G401 (cell line): ENCODE measurements at places on chromosomes 5 and 9. TPM values are rescaled to one million over a fixed set of nuclear protein-coding genes. Genes with fewer than 3 reads are reported as not detected.
A peak's percentile ranks its signal among the peaks of the same experiment; 100 is the strongest.

DNA sequence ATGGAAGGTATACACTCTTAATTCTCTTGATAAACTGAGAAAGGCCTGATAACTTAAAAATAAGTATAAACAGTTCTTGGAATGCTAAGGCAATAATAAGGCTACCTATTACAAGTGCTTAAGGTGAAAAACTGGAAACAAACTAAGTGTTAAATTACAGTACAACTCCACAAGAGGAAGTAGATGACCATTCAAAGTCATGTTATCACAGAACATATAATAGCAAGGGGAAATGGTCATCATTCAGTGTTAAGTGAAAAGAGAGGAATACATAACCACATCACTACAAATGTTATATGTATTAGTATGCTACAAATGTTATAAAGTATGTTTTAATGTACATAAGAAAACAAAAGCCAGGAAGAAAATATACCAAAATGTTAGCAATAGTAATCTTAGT lies 135.9 kb downstream of the CCDC192 start:
- no peak for DNase-seq

DNA sequence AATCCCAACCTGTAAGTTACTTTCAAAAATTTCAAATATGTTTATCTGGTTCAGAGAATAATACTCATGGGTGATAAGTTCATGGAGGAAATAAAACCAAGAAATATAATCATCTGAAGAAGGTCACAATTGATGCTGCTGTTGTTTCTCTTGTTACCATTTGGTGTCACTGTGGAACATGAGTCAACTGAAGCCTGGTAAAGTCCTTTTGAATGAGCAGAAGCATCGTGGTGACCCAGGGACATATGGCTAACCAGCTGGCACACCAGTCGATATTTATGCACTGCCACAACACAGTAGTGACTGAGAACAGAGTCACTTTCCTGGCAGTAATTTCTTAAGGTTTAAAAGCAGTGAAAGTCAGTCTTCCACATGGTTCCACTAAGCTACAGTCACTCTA lies 612.9 kb upstream of the TLE4 start:
- DNase-seq = no peak

- no peak for DNase-seq
Measured at GRCh38 chr9:137412431-137412830, 10.5 kb downstream of the EXD3 start.

GRCh38 chr9:32574858-32575257 lies 1.9 kb upstream of the NDUFB6 start:
- no peak for DNase-seq

DNA sequence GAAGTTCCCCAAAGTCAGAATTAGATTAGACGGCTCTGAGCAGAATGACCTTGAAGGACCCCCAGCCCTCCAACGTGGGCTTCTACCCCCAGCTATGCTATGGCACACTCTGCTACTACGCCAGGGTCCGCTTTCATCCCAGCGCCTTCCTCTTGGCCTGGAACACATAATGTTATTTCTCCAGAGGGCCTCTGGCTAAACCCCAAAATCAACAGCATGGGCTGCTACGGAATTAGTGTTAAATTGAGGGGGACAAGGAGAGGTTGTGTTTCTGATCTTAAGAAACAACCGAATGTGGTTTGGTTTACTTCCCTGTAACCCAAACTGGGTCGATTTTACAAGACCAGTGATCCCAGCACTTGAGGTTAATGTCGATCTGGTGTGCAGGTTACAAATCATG lies 97.1 kb downstream of the ZNF618 start:
- no peak for DNase-seq

- DNase-seq = no peak
Measured at GRCh38 chr5:40078898-40079575, 600.7 kb upstream of the PTGER4 start.

- DNase-seq = no peak
Measured at GRCh38 chr5:60851626-60852025, 7.6 kb upstream of the ELOVL7 start.

DNA sequence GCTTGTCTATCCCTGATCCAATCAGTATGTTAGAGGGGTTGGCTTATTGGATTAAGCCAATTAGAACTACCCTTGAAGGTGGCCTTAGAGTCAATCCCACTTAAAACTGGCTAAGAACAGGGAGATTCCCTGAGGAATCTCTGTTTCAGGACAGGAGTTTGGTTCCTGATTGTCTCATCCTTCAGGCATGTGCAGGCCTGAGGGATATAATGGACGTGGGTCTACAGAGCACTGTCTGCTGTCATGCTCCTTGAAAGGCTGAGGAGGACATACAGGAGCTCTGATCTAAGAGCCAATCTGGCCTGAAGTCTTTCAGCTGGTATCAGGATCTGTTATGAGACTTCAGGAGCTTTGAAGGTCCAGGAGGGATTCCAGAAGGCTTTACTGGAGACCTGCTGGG lies 36.2 kb upstream of the PRXL2C start:
- DNase-seq = no peak

DNA sequence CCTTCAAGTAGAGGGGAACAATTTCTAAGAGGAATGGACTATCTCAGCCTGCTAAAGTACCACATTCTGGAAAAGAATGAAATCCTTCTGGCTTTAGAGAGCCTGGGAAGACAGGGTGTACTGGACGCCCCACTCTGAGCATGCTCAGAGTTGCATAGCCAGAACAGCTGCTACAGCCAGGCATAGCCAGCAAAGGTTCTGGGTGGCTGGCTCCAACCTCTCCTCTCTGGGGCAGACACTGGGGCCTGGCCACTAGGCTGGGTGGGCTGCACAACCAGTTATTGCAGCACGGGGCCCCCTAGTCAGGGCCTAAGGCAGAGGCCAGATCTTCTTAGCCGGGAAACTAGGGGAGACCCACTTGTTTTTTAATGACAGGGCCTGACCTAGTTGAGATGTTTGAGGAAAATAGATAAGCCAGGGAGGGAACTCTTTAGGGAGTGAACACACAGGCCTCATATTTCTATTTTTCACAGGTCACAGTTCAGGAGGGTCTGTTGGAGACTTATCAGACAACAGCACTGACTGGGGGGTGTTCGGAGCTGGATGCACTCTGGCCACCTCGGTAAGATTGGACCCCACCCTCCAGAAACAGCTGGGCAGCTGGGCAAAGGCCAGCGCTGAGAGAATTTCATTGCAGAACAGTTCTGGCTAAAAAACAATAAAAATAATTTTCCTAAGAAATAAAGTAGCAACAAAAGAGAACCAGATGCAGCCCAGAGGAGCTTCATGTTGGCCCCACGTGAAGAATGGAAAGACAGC lies 142.9 kb downstream of the LPAR1 start:
- no peak for DNase-seq

GRCh38 chr5:66830636-66831035 lies 234.4 kb downstream of the MAST4 start:
- no peak for DNase-seq

GRCh38 chr9:115764645-115765044 lies 388.9 kb upstream of the PAPPA start:
- DNase-seq = no peak

DNA sequence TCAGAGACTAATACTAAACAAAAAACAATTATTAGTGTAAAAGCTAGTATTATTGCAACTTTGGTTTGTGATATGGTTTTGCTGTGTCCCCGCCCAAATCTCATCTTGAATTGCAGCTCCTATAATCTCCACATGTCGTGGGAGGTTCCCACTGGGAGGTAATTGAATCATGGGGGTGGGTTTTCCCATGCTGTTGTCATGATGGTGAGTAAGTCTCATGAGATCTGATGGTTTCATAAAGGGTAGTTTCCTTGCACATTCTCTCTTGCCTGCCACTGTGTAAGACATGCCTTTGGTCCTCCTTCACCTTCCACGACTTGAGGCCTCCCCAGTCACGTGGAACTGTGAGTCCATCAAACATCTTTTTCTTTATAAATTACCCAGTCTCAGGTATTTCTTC lies 325.9 kb upstream of the DAB2 start:
- DNase-seq = no peak

DNA sequence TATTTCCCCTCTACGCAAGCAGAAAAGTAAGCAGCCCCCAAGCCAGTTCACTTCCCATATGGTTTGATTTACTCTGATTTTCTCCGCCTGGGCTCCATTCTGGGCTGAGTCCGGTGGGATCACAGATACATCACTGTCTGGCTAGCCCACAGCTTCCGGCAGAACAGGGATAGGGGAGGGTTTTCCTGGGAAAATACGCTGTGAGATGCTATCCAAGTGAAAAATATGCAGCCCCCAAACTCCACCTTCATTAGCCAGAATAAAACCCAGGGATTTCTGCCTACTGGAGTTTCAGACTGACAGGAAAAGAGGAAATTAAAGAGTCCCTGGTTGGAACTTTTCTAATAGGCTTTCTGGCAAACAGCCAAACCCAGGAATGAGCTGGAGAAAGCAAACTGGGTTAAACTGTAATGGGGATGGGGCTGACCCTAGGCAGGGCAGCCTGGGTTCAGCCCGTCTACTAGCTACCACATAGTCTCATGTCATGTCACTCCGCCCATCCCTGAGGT lies 16.9 kb upstream of the NIPAL4 start:
- DNase-seq = no peak

GRCh38 chr5:155783791-155784190 lies 543.2 kb upstream of the SGCD start:
- no peak for DNase-seq

GRCh38 chr5:14776602-14777001 lies 95.0 kb downstream of the ANKH start:
- DNase-seq = no peak

DNA sequence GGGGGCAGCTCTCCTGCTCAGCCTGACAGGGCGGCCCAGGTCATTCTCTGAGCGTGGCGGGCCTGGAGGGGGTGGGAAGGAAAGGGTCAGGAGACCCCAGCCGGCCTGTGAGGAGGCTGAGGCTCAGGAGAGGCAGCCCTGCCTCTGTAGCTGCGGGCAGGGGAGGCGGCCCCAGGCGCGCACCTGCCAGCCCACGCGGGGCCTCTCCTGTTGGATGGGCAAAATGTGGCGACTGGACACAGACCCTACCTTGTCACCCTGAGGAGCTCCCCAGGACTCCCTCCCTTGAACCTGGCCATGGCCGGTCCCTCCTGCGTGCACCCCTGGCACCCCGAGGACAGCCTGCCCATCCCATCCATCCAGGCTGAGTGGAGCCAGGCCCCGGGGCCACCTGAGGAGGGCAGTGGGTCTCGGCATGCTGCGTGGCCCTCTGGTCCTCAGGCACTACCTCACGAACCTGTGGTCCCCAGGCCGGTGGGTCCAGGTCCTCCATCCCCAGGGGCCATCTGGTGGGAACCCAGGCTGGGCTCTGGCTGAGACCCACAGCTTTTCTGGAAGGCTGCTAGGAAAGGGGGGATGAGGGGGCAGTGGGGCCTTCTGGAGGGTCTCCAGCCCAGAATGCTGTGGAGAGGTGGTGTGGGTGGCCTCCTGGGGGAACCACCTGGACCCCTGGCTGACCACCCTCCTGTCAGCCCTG lies 15.1 kb upstream of the NRARP start:
- no peak for DNase-seq

GRCh38 chr5:173743641-173744343 lies 127.3 kb upstream of the BOD1 start:
- no peak for DNase-seq

- no peak for DNase-seq
Measured at GRCh38 chr5:155021842-155022241, 8.3 kb downstream of the KIF4B start.

DNA sequence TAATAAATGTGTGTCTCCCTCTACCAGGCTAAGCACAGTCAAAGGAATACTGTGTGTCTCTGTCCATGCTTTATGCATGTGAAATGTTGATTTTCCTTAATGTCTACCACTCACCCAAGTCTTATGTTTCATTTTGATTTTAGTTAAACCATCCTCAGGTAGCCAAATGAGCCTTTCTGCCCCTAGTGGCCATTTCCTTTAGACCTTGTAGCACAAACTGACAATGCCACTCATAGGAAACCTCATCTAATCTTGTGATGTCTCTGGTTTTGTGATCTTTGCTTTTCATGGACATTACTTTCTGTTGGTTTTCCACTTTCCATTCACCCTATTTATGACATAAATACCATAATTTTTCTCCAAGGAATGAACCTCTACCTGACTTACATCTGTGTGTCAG lies 820.8 kb downstream of the MAT2B start:
- DNase-seq = no peak

DNA sequence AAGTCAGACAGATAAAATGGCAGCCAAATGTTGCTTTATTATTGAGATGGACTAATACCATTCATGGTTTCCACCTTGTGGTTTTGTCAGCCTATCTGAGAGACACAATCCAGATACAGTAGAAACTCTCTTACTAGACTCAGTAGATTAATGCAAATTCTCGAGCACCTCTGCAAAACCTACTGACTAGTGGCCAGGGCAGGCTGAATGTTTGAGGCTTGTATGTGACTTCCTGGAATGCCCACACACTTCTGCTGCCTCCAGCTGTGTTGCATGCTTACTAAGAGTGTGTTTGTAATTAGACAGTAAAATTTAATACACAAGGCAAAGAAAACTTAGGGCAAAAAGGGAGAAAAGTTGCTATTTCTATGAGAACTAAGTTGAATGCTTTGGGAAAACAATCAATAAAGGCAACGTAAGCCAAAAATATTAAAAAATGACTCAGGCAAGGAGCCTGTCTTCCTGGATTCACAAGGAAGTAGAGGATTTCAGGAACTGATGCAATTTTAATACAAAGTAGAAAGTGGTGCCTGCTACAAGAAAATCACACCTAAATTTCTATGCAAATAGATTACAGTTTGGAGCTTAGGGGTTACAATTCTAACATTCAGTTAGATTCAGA lies 30.2 kb upstream of the CCNG1 start:
- peak; percentile 4 for DNase-seq

GRCh38 chr5:179221877-179222220 lies 123.4 kb downstream of the ADAMTS2 start:
- DNase-seq = no peak

GRCh38 chr9:129776938-129777768 lies 24.3 kb upstream of the PTGES start:
- peak; percentile 76 for DNase-seq

GRCh38 chr5:147558826-147559225 lies 49.0 kb upstream of the DPYSL3 start:
- DNase-seq = peak; percentile 8

GRCh38 chr5:73946919-73947602 lies 321.1 kb downstream of the ARHGEF28 start:
- DNase-seq = no peak

DNA sequence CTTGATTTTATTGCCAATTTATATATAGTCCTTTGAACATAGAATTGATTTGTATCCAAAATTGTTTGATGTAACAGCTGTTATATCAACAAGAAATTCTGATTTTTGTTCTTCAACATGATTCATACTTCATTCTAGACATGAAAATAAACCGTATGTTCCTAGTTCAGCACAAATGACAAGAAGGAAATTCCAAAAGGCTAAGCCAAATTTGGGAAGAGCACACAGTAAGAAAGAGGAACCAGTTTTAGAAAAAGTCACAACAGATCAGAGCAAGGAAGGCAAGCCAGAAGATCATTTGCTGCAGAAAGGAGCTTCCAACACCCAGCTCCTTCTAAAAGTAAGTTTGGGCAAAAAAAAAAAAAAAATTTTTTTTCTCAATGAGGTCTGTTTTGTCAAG lies 65.0 kb upstream of the MCCC2 start:
- DNase-seq = no peak

GRCh38 chr9:109652971-109653370 lies 127.0 kb upstream of the PALM2AKAP2 start:
- no peak for DNase-seq

The TNC gene
- not detected in 2 replicates for total RNA-seq

The LCN9 gene
- total RNA-seq = not detected in 2 replicates

The AQP7 gene
- total RNA-seq = 0.17 TPM in 1 of 2 replicates, not detected in the other

The LHX6 gene
- total RNA-seq = 23.9 and 34.8 TPM in 2 replicates

The SH3TC2 gene
- total RNA-seq = not detected in 2 replicates

The MYMK gene
- 0.64 TPM in 1 of 2 replicates, not detected in the other for total RNA-seq

The AGXT2 gene
- total RNA-seq = not detected in 2 replicates

The GADD45G gene
- not detected in 2 replicates for total RNA-seq

The CCIN gene
- 0.62 TPM in 1 of 2 replicates, not detected in the other for total RNA-seq

The TCF7 gene
- total RNA-seq = 5.0 and 11.1 TPM in 2 replicates

The GRXCR2 gene
- total RNA-seq = not detected in 2 replicates

The RAI14 gene
- total RNA-seq = 20.0 and 25.5 TPM in 2 replicates

The ITK gene
- not detected in 2 replicates for total RNA-seq
